Fibroblast of upper back skin (primary cell): ENCODE measurements at places on chromosomes 7 and 10.

DNA sequence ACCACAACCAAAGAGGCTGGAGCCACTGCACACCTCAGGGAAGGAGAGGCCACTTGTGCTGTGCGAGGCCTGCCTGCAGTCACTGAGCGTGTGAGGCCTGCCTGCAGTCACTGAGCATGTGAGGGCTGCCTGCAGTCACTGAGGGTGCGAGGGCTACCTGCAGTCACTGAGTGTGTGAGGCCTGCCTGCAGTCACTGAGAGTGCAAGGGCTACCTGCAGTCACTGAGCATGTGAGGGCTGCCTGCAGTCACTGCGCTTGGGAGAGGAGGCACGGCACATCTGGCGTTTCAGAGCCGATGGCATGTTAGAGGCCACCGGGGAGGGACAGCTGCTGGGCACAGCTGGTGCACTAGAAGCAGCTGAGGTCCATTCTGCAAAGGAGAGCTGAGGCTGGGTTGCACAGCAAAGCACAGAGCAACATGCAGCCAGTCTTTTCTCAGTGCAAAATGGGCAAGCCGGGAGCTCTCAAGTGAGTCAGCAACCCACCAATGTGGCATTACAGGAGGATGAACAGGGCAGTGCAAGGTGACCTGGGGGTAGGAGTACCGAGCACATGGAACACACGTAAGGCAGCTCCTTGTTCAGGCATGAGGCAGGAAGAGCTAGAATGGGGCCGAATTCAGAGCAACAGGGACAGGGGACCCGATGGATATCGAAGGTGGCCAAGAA is 540.1 kb downstream of the PTPRN2 start:
- no peak for DNase-seq

- DNase-seq, result no peak
Observed at GRCh38 chr10:34580214-34580613, 234.9 kb downstream of the PARD3 start.

DNA sequence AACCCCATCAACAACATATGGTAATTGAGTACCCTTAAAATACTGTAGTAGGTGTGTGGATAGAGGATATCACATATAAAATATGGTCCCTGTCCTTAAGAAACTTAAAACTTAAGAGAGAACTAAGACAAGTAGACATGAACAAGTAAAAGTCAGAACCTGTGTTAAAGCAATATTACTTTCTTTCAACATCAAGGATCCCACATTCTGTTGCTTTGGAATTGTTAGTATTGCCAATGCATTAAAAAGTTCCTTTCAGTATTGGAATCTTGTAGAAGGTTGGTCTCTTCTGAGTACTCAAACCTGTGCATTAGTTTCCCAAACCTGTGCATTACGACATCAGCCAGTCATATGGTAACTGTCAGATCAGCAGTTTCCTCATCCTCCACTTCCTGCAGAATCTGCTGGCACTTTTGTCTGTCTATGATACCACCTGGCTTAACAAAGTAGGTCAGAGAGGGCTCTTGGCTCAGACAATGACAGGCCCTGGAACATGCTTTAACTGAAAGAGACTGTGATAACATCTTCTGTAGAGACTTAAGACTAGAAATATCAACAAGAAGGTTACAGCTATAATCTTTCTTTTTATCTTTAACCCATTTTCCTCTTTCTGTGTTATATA is 56.5 kb downstream of the CCDC71L start:
- no peak for DNase-seq

GRCh38 chr7:130721486-130722277 is 12.3 kb downstream of the KLF14 start:
- DNase-seq, result peak; percentile 56

DNA sequence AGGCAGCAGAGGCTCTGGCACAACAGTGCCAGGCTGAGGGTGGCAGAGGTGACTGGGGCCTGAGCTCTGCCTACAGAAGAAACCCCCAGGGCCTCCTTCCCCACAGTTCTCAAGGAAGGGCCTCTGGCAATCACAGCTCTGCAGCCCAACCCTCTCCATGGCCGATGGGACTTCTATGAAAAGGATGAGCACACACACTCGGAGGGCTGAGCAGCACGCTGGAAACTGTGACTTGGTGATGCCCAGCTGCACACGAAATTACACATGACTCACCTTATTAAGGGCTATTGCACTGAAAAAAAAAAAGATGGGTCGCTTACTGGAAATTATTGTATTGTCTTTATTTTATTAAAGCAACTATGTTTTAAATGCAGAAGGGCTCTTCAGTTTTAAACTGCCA is 42.9 kb upstream of the LRRC18 start:
- no peak for DNase-seq

DNA sequence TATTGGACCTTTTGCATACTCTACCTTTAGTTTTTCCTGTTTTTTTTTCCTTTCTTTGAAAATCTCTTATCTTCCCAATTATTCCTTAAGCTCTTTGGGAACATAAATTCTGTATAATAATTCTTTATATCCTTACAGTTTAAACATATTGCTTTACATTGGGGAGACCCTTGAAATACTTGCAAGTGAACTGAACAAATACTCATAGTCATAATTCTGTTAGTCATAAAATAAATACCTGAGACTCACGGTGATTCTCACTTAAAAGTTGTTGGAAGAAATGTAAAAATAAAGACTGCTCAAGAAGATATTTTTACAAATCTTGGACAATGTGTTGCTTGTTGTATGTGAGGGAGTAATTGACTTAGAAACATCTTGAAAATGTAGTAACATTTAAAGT is 515.2 kb upstream of the POT1 start:
- no peak for DNase-seq

- no peak for DNase-seq
Observed at GRCh38 chr7:24283897-24284698, at the start of gene NPY. TSS of gene NPY (plus strand) at chr7:24284190. CDS start at chr7:24285241, 1,051 bp downstream.

- DNase-seq, result no peak
Observed at GRCh38 chr10:22774102-22774501, 59.7 kb upstream of the PIP4K2A start.

GRCh38 chr7:123615344-123615743 is 13.7 kb downstream of the ASB15 start:
- peak; percentile 53 for DNase-seq

GRCh38 chr7:157418204-157419034 is 81.6 kb downstream of the DNAJB6 start:
- DNase-seq, result no peak

GRCh38 chr7:272631-273030 is 17.3 kb upstream of the FOXL3 start:
- DNase-seq, result no peak

GRCh38 chr7:21256310-21256877 is 171.5 kb upstream of the SP4 start:
- peak; percentile 39 for DNase-seq

GRCh38 chr7:148159331-148159730 is 431.2 kb upstream of the C7orf33 start:
- no peak for DNase-seq

DNA sequence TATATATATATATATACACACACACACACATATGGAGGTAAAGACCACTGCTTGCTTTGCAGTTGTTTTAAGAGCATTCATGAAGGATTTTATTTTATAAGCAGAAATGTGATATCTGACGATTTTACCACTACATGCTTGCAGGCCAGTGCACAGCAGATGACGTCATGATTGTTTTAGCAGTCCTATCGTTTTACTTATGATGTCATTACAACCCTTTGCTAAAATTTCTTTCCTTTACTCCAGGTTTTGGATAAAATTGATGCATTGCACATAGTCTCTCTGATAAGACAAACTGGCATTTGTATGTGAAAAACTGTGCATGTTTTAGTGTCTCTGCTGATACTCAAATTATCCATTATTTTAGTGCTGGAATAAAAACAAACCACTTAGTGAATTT is 9.2 kb downstream of the EGFR start:
- no peak for DNase-seq

- DNase-seq, result peak; percentile 49
Observed at GRCh38 chr7:79709574-79710409, 256.3 kb upstream of the MAGI2 start.

GRCh38 chr7:38280000-38280399 is 6.6 kb upstream of the TARP start:
- DNase-seq, result no peak

DNA sequence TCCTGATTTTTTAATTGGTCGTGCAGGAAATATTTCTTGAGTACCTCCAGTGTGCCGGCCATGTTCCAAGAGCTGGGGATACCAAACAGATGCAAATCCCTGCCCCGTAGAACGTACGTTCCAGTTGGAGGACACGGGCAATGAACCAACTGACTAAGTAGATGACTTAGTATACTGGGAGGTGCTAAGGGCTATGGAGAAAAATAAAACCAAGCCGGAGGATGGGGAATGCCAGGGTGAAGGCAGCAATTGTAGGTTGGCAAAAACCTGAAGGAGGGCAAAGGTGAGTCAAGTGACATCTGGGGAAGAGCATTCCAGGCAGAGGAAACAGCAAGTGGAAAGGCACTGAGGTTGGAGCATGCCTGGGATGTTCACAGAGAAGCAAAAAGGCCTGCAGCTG is 6.8 kb upstream of the VSIR start:
- DNase-seq, result no peak

GRCh38 chr10:22481687-22482539 is 136.6 kb downstream of the SPAG6 start:
- peak; percentile 30 for DNase-seq

DNA sequence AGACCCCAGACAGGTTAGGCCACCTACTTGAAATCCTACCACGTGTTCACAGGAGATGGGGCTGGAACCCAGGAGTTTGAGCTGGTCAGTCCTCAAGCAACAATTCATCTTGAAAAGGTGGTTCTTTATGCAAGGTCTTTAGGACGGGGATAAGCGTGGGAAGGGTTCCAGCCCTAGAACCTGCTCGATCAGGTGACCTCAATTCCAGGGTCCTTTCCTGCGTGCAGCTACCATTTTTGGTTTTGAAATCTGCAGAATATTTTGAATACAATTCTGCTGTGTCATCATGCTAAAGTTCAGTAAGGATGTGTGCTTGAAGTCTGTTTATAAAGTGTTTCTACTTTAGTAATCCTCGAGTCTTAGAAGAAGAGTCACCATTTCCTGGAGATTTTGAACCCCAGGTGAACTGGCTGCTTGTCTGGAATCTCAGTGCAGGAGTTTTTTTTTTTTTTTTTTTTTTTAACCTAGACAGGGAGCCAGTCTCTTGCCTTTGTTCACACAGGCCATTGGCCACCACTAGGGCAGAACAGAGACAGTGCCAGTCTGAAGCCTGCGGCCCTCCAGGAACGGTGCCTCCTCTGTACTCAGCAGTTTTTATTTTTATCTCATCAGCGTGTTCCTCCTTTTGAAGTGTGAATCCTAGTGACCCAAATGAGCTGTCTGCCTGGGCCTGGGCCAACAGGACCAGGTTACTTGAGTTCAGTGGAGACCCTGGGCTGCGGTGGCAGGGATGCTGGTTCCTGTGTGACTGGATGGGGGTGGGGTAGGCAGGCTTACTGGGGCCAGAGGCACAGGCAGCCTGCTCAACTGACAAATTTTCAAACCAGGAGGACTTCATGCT is 54.6 kb downstream of the EEPD1 start:
- DNase-seq, result peak; percentile 93

- no peak for DNase-seq
Observed at GRCh38 chr10:60825520-60825919, 47.2 kb downstream of the CDK1 start.

DNA sequence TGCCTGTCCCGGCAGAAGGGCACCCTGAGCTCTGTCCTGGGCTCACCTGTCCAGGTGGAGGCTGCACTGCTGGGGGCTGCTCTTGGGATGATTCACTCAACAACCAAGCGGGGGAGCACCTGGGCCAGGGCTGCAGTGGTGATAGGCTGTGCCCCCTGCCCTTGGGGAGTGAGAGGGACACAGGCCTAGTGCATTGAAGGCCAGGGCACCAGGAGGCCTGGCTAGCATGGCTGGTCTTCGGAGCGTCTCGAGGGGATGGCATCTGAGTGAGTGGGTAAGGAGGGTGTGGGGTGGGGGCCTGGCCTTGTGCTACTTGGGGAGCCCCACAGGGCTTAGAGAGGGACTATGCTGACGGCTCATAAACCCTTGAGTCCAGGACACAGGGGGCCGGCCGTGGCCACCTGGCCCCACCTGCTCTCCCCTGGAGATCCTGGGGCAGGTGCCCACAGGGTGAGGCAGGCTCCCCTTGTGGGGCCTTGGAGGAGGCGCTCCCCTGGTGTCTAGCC is 3.1 kb downstream of the PWWP2B start:
- no peak for DNase-seq

DNA sequence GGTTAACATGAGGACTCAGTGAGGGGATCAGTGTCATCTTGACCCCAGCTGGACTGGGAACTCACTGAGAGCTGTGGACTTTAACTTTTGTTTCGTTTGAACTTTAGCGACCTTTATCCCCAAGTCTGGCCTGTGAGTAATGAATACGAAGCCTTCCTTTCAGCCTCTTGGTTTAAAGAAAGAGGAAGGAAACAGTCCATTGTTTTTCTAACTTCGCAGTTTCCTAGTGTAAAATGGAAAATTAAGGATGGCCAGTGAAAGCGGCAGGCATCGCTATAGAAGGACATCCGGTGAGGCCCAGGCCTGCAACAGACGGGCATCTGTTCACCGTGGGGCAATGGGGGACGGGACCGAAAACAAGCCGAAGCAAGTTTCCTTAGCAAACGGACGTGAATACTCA is 44.1 kb upstream of the ADO start:
- DNase-seq, result no peak

GRCh38 chr7:53771701-53772100 is 736.3 kb downstream of the POM121L12 start:
- DNase-seq, result no peak

GRCh38 chr10:74925291-74925690 is 98.9 kb downstream of the KAT6B start:
- no peak for DNase-seq

DNA sequence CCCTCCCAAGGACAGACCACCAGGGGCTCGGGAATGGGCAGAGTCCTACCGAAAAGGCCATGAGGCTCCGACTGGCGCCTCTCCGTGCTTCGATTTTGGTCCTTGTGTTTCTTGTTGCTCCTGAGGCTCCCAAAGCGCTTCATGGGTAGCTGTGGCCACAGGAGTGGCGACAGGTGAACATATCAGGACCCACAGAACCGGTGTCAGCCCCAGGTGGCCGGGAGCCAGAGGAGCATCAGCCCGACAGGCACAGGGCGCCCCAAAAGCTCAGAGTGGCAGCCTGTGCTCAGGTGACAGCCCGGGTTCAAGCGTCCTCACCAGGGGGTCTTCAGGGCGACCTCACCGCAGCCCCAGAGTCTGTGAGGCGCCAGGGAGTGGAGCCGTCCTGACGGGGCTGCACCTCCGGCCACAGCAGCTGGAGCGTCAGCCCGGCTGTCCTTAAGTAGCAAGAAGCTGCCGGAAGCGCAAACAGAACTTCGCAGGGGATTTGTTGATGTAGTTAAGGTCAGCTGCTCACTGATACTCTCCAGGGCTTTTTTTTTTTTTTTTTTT is 141.0 kb downstream of the PRKAG2 start:
- no peak for DNase-seq

- DNase-seq, result no peak
Observed at GRCh38 chr10:129593953-129594352, 126.9 kb downstream of the MGMT start.

GRCh38 chr10:43114088-43114742 is 24.0 kb upstream of the CSGALNACT2 start:
- DNase-seq, result no peak

GRCh38 chr10:75104842-75105241 is 6.6 kb upstream of the SAMD8 start:
- no peak for DNase-seq

GRCh38 chr10:89129911-89130310 is 77.2 kb downstream of the CH25H start:
- peak; percentile 91 for DNase-seq
